ENCODE measurements at places on chromosomes 1 and 21.

DNA sequence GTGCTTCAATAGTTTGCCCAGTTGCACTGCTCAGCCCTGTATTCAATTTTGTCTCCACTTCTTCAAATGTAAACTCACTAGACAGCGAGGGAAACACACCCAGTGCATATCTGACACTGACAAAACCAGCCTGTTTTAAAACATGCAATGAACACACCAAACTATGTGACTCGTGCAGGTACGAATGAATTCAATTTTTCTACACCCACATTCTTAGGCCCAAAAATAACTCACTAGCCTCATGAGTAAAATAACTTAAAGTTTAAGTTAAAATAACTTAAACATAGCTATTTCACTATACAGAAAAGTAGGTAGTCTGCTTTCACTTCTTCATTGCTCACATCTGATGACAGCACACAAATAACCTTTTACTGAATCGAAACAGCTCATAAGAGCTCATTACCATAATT, 21.1 kb downstream of the TTC13 start:
- DNase-seq, result no peak

DNA sequence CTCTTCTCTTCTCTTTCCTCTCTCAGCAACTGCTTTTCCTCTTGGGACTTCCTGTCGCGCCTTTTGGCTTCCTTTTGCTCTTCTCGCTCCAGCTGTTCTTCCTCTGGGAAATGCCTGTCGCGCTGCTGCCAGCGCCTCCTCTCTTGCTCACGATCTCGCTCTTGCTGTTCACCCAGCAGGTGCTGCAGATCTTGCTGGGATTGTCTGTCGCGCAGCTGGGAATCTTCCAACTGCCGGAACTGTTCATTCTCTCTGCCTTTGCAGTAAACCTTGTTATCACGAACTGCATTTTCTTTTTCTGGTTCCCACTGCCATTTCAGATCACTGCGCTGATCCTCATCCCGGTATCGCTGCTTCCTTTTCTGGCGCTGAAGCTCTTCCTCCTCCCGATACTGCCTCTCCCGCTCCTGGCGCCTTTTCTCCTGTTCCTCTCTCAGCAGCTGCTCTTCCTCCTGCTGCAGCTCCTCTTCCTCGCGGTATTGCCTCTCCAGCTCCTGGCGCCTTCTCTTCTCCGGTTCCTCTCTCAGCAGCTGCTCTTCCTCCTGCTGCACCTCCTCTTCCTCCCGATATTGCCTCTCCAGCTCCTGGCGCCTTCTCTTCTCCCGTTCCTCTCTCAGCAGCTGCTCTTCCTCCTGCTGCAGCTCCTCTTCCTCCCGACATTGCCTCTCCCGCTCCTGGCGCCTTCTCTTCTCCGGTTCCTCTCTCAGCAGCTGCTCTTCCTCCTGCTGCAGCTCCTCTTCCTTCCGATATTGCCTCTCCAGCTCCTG, 5.8 kb downstream of the TCHH start:
- DNase-seq, result no peak

DNA sequence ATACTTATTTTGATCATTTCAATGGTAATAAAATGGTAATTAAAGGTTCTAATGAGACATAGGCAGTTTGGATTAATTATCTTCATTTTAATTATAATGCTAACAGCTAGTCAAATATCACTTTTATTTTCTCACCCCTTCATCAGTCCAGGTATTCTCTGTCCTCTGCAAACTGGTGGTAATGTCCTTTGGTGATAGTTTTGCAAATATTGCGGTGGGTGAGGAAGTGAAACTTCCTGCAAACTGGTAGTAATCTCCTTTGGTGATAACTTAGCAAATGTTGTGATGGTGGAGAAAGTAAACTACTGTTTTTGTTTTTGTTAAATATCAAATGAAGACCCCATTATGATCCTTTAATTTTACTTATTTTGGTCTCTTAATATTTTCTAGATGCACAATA, 209.0 kb downstream of the AMY1C start:
- no peak for DNase-seq

DNA sequence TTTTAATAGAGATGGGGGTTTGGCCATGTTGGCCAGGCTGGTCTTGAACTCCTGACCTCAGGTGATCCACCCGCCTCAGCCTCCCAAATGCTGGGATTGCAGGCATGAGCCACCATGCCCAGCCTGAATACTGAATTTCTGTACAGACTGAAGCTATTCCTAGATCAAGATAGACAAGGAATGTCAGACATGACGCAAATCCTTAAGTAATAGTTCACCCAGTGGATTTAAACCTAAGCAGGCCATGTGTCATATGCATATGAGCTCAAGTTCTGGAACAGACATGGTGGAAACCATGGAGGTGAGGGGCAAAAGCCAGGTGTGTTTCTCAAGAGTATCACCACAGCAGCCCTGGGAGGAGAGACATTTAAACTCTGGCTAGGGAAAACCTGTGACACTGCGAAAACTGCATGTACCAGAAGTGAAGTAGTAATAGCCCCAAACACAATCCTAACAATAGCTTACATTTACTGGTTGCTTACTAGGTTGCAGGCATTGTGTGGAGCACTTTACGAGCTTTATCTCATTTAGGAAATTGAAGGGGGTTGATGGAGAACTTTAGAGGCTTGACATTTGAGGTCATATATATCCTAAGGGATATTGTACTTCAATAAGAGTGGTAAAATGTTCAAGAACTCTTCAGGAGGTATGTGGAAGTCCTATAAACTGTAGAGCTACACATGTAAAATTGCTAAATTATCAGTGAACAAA, 31.7 kb upstream of the MAN1A2 start:
- no peak for DNase-seq

DNA sequence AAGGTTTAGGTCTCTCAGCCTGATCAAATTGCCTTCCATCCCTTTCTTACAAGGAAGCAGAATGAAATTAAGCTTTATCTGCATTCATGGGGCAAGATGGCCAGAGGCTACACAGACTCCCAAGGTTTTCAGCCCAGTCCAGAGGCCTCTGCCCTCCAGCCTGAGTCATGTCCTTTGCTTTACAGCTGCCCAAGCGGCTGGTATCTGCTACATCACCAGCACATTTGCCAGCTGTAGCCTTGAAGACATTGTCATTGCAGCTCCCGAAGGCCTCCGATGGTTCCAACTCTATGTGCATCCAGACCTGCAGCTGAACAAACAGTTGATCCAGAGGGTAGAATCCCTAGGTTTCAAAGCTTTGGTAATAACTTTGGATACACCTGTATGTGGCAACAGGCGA, 16.0 kb downstream of the HAO2 start:
- DNase-seq, result no peak

DNA sequence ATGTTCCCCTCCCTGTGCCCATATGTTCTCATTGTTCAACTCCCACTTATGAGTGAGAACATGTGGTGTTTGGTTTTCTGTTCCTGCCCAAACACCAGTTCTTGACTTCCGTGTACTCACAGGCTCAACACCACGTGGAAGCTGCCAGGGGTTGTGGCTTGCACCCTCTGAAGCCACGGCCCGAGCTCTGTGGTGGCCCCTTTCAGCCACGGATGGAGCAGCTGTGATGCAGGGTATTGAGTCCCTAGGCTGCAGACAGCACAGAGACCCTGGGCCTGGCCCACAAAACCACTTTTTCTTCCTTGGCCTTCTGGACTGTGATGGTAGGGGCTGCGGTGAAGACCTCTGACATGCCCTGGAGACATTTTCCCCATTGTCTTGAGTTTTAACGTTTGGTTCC, 111.6 kb downstream of the SYT14 start:
- no peak for DNase-seq

All from NCI-H2107 (cell line).